ENCODE measurements at places on chromosomes 12 and 14. TPM values are rescaled to one million over a fixed set of nuclear protein-coding genes. Genes with fewer than 3 reads are reported as not detected.

Gene MYF6
- total RNA-seq = 0.31 TPM

Gene POTEG
- not detected for total RNA-seq

Gene HPD
- total RNA-seq = not detected

DNA sequence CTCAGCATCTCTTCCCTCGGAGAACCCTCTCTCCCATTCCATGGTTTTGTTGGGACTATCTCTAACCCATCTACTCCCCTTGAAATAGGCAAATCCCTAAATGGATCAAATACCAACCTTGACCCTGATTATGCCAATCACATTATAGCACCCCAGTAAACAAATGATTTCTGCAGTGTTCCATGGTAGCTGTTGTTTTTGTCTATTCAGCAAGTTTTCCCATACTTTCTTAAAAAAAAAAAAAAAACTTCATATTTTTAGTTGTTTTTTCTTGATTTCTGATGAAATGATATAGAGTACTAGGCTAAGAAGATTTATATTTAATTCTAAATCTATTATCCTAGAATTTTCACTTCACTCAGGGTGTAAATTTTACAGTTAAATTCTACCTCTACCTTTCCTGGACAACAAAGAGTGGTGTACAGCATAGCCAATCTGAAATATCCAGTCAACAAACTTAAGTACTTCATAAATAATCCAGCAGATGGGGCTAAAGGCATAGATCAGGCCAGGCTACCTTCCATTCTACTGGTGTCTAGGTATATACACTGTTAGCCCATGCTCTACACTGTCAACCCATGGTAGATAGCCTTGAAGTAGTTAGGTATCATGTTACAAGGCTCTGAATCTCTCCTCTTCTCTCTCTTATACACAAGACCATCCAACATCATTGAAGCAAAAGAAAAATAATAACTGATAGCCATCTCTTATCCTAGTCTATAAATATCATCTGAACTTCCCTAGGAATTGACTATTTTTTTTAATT is 82.2 kb downstream of the PLEKHG7 start:
- H3K4me3 ChIP-seq = no peak overlapping the region
- H3K27me3 ChIP-seq = no peaks in the 10 kb centered on the region
- H3K27ac ChIP-seq = no peak overlapping the region
- peak; percentile 25 for DNase-seq
- H3K36me3 ChIP-seq = no peaks in the 10 kb centered on the region

Gene PTGDR
- 0.23 TPM for total RNA-seq

DNA sequence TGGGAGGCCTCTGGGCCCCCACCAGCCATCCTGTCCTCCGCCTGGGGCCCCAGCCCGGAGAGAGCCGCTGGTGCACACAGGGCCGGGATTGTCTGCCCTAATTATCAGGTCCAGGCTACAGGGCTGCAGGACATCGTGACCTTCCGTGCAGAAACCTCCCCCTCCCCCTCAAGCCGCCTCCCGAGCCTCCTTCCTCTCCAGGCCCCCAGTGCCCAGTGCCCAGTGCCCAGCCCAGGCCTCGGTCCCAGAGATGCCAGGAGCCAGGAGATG is 729 bp upstream of the GAPDH start:
- peaks cover 31% of the 10 kb centered on the region for H3K27me3 ChIP-seq
- peaks cover 23% of the 10 kb centered on the region for H3K36me3 ChIP-seq
- H3K4me1 ChIP-seq = peaks cover 31% of the 10 kb centered on the region
- H3K4me3 ChIP-seq = peak overlapping the region; percentile 83

DNA sequence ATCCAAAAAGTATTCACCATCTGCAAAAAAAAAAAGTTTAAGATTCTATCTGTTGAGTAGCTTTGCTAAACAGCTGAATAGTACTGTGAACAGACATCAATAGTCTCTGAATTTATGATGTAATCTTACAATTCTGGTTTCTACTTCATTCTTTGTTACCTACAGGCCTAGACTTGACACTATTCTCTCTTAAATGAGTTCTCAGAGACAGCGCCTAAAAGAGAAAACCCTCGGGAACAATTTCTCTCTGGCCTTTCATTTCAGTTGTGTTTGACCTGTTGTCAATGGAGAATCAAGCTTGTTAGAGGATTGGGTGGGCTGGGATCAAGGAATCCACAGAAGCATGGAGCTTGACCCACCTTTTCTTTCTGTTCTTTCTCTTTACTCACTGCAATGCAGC is 5.9 kb upstream of the TWF1 start:
- H3K4me1 ChIP-seq = peaks cover 6% of the 10 kb centered on the region
- H3K27me3 ChIP-seq = no peaks in the 10 kb centered on the region
- H3K36me3 ChIP-seq = no peaks in the 10 kb centered on the region
- DNase-seq = no peak

DNA sequence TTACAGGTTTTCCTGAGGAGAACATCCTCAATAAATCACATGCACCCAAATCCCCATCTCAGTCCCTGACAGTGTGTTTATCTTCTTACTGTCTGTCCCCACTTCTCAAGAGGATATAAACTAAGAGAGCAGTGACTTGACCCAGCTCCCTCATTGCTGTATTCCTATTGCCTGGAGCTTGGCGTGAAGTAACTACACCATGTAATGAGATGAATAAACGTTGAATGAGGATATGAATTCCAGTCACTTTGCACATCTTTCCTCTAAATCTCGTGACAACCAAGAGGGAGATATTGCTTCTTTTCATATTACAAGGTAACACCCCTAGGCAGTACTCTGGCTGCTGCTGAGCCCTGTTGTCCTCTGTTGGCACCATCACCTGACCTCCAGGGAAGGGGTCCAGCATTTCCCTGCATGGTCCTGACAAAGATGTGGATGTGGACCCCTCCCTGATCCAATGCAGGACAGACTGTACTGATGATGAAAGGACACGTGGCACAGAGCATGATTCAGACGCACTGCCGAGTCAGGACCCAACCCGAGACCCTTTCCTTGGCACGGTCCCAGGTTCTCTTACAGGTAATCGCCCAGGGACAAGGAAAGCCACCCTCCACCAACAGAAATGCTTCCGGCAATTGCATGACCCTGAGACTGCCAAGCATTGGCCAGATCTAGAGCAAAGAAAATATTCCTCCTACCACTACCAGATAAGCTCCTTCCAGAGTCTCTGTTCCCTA is 47.7 kb upstream of the CPM start:
- H3K27ac ChIP-seq = no peak overlapping the region
- H3K4me1 ChIP-seq = peaks cover 22% of the 10 kb centered on the region
- peaks cover 4% of the 10 kb centered on the region for H3K27me3 ChIP-seq
- H3K4me3 ChIP-seq = no peak overlapping the region
- no peak for DNase-seq

Data from endothelial cell (in vitro differentiated cells).